ENCODE measurements at places on chromosomes 3 and 15. TPM values are rescaled to one million over a fixed set of nuclear protein-coding genes. Genes with fewer than 3 reads are reported as not detected.

The CNTN4 gene
- total RNA-seq: 1.00 TPM

The TSEN2 gene
- total RNA-seq: 18.1 TPM

The CCDC39 gene
- total RNA-seq: 0.12 TPM

The CISH gene
- total RNA-seq: 0.62 TPM

The RNF7 gene
- total RNA-seq: 49.5 TPM

The OR5K2 gene
- not detected for total RNA-seq

The SCAANT1 gene
- not detected for total RNA-seq
